ENCODE measurements at places on chromosomes 6 and 20.
A peak's percentile ranks its signal among the peaks of the same experiment; 100 is the strongest.

GRCh38 chr6:43988801-43989200 is 138.5 kb downstream of the MRPL14 start:
- no peak for DNase-seq

GRCh38 chr6:30926644-30927043 is 5.3 kb downstream of the SFTA2 start:
- no peak for DNase-seq

- no peak for DNase-seq
Observed at GRCh38 chr20:23326774-23327173, 23.8 kb upstream of the NXT1 start.

GRCh38 chr6:159174263-159174969 is 5.2 kb downstream of the FNDC1 start:
- DNase-seq, result peak; percentile 78

DNA sequence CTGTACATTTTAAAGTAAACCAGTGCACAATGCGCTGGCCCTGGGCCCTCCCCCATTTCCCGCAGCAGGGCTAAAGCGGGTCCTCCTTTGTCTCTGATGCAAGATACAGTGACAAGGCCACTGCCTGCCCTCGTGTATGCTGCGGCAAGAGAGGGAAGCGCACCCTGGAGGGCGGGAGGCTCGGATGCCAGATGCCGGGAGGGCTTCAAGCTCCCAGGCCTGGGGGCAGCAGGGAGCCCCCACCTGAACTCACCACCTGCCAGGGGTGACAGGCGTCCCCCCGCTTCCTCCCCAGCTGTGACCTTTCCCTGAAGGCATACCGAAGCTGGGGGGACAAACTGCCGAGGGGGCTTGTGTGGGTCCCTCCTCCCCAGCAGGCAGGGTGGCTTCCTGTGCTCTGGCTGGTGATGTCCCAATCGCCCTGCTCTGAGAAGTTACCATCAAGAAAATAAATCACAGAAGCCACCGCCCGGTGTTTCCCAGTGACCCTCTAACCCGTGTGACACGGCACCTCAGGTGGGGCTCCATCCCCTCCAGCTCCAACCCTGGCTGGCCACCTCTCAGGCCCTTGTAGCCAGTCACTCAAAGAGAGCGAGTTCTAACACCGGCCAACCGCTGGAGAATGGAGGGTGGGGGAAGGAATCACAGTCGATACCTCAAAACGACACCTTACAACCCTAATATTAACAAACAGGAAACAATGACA is 203.3 kb downstream of the PREX1 start:
- no peak for DNase-seq

GRCh38 chr6:40352527-40353170 is 234.5 kb downstream of the LRFN2 start:
- no peak for DNase-seq

- no peak for DNase-seq
Observed at GRCh38 chr6:12119085-12119588, 107.0 kb downstream of the HIVEP1 start.
